Endothelial cell (in vitro differentiated cells): ENCODE measurements at places on chromosomes 12 and 14.

DNA sequence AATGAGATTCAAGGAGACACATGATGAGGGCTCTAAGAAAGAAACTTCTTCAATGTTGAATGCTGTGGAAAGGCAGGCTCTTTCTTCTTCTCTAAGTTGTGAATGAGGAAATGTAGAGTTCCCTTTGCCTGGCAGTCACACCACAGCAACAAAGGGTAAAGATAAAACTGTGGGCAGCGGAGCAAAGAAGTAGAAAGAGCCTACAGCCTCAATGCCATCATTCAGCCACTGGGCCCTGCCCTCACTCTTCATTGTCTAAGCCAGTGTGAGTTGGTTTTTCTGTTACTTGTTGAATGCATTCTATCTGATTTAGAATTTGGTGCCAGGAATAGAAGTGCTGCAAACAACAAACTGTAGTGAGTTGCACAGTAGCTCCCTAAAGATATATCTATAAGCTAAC, 12.2 kb downstream of the SDR9C7 start:
- no peak for DNase-seq

DNA sequence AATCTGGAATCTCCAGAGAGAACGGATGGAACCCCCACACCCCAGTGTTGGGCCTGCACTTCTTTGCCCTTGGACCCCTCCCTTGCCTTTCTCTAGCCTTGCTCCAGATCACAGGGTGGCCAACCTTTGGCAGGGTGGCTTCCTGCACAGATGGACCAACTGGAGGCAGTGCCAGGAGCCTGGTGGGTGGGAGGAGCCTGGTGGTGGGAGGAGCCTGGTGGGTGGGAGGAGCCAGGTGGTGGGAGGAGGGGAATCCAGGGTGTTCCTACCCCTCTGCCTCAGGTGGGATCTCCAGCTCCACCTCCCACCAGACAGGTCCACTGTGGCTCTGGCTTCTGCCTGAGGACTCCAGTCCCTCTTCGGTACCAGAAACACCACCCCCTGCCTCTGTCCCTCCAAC, 15.0 kb upstream of the ORAI1 start:
- DNase-seq = no peak

DNA sequence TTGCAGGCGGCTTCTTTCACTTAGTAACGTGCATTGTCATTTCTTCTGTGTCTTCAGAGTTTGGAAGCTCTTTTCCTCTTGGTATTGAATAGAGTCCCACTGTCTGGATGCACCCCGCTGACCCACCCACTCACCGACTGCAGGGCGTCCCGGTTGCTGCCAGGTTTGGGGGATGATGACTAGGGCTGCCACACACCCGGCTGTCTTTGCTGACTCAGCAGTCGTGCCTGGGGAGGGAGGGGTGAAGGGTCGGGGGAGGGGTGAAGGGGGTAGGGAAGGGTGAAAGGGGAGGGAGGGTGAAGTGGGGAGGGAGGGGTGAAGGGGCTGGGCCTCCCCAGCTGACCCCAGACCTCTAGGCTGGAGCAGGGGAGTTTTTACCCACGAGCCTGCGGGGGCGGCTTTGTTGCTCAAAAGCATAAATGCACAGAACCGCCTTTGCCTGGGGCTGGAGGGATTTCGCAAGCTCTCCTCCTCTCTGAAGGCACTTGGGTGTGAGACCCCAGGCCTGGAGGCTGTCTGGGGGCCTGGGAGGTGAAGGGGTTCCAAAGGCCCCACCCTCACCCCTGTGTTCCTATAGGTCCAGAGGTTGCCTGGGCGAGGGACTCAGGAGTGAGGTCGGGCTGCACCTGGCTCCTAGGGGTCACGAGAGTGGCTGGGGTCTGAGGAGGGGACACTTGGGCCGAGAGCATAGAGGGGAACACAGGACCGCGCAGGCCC, 31.3 kb upstream of the ULK1 start:
- no peak for DNase-seq

- no peak for DNase-seq
These were observed 42.5 kb downstream of the MARK3 start for GRCh38 chr14:103427485-103428443.

DNA sequence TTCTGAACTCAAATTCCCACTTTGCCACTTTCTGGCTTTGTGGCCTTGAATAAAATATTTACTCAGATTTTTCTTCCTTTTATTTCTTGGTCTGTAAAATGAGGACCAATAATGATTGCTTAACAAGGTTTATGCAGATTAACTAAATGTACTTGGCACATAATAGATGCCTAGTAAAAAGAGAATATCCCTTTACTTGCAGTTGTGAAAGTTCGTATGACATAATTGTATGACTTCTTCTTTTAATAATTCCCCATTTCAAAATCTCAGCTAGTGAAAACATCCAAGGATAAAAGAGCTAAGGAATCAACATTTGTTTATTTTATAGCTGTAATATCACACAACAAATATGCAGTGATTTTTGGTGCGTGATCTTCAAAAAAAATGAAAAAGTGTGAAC, 215.6 kb upstream of the ATP2B1 start:
- no peak for DNase-seq

DNA sequence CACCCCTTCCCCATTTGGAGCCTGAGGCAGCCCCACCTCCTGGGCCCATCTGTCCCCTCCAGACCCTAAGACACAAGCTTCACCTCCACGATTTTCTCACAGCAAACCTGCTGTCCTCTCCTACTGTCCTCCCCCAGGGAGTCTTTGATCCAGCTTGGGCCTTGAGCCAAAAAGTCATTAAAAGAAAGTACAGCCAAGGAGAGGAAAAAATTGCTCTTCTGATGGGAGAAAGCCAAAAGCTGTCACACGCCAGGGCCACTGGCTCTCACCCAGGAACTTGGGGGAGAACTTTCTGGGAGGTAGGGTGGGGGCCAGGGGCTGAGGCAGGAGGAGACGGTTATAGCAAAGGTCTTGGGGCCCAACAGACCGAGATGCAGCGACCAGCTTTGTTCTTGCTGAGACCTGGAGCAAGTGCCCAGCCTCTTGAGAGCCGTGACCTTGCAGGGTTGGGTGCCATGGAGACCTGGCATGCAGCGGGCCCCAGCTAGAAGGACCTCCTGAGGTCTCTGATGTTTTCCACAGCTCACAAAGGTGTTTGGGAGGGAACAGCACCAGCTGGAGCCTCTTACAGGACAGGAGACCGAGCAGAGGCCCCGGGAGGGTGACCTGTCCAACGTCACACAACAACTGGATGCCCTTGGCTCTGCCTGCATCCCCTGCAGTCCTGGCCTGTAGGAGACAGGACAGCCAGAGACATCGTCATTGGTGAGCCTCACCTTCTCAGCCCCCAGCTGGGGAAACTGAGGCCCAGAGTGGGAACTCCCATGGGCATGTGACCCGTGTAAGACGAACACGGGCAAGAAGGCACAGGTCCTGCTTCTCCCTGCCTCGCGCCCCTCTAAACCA, 124.5 kb downstream of the CALM1 start:
- no peak for DNase-seq

DNA sequence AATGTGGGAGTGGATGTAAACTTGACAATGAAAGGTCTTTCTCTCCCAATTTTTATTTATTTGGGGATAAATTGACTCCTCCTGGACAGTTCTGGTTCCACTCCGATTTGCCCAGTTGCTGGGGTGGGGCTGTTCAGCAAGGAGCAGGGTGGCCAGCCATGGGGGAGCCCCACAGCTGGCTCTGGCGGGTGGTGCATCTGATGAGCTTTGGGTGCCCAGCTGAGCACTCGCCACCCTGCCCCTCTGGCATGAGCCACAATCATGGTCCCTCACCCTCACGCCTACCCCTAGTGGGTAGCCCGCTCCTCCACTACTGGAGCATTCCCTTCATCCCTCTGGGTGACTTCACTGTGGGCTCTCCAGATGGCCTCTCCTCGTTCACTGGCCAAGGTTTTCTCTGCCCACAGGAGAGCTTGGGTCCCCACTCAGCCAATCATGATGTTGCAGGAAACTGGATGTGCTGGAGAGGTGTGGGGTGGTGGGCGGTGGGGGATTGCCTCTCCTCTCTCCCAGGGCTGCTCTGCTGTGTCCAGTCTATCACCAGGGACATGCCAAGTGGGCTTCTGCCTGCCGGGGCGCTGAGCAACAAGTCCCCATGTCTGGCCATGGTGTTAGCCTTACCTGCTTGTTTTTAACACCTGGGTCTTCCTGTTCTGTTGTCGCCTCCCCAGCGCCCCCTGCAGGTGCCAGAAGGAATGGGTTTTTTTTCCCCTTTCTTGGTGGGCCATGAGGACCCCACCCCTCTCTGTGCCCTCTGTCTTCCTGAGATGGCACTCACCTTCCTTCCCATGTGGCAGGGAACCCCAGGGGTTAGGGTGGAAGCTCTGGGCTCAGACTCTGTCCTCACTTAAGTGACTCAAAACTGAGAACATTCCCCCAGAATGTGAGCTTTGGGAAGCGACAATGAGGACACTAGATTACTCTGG, 3.4 kb downstream of the CYP46A1 start:
- DNase-seq = peak; percentile 28

- no peak for DNase-seq
These were observed 105.0 kb downstream of the PPP2R5E start for GRCh38 chr14:63438065-63438757.

- no peak for DNase-seq
These were observed 217.6 kb downstream of the ANO6 start for GRCh38 chr12:45433441-45433868.

GRCh38 chr12:19575337-19576243, 136.3 kb downstream of the AEBP2 start:
- peak; percentile 15 for DNase-seq

GRCh38 chr12:50723865-50724264, 40.0 kb upstream of the ATF1 start:
- DNase-seq = no peak

DNA sequence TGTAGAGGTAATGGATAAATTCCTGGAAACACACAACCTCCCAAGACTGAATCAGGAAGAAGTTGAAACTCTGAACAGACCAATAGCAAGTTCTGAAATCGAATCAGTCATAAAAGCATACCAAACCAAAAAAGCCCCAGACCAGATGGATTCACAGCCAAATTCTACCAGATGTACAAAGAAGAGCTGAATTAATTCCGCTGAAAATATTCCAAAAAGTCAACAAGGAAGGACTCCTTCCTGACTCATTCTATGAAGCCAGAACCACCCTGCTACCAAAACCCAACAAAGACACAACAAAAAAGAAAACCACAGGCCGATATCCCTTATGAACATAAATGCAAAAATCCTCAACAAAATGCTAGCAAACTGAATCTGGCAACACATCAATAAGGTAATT, 81.5 kb downstream of the SLC38A4 start:
- no peak for DNase-seq

- no peak for DNase-seq
These were observed 14.3 kb downstream of the MCRS1 start for GRCh38 chr12:49553512-49554088.

- peak; percentile 9 for DNase-seq
These were observed 21.8 kb upstream of the RNU6-8 start for GRCh38 chr14:32224737-32225377.

GRCh38 chr14:36214476-36215216, 38.1 kb upstream of the PTCSC3 start:
- DNase-seq = no peak

DNA sequence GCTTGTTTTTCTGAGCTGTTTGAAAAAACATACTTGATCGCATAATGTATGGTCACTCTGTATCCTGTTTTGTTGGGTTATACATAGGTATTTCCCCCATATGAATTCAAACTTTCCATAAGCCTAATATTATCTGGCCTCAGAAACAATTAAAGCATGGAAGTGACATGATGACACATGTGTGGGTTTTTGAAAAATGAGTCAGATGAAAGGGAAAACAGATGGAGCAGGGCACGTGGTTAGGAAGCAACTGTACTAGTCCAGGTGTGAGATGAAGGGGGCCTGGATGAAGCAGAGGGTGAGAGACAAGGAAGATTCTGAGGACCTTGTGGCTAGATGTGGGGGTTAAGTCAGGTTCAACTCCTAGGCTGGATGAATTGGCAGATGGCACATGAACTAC, 92.7 kb upstream of the DNM1L start:
- DNase-seq = no peak

GRCh38 chr12:111692575-111693210, 6.8 kb downstream of the ACAD10 start:
- peak; percentile 28 for DNase-seq

- DNase-seq = no peak
These were observed 11.3 kb downstream of the GNPTAB start for GRCh38 chr12:101819467-101819866.

GRCh38 chr14:87148655-87149054, 844.3 kb downstream of the GALC start:
- no peak for DNase-seq

GRCh38 chr12:39587225-39587624, 32.4 kb downstream of the ABCD2 start:
- DNase-seq = no peak

- DNase-seq = no peak
These were observed 71.9 kb downstream of the DYRK2 start for GRCh38 chr12:67720351-67720856.

- DNase-seq = no peak
These were observed 44.8 kb upstream of the ERGIC2 start for GRCh38 chr12:29425722-29426121.

DNA sequence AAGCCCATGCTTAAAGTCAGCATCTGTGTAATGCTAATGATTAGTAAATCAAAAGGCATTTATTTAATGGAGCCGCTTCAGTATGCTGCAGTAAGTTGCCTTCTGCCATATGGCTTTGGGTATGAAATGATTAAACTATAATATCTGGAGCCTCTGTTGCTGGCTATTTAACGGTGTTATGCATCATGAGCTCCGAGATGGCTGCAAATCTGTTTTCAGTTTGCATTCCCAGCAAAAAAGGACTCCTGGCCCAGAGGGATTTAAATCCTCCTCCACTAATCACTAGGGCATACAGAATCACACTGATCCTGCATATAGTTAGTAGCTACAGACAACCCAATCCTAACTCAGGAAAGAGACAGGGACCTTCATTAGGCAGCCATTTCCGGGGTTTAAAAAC, 171.5 kb upstream of the EEA1 start:
- no peak for DNase-seq

DNA sequence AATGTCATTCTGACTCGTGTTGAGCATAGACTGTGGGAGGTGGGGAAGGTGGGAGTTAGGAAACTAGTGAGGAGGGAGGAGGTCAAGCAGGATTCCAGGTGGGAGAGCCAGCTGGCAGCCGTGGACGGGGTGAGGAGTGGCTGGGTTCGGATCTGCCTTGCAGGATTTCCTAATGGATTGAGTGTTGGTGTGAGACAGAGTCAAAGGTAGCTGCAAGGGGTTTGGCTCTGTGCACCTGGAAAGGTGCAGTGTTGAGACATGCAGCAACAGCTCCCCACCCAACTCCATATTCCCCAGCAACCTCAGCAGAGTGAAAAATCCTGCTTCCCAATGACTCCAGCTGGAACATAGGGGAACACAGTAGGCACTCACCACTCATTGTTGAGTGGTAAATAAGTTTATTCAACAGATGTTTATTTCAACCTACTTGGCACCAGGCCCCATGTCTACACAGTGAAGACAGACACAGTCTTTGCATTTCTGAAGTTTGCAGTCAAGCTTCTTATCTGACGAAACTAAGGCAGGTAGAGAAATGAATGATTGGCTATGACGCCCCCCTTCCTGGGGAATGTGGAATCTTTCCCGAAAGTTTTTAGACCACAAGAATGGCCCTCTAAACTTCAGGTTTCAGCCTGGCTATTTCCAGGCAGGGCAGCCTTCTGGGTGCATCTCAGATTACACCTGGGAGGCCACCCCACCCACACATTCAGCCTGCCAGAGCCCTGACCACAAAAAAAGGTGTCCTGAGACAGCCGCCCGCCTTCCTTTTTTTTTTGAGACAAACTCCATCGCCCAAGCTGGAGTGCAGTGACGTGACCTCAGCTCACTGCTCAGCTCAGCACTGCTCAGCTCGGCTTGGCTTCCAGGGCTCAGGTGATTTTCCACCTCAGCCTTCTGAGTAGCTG, 37.9 kb upstream of the PLEKHG6 start:
- no peak for DNase-seq
